ENCODE measurements at places on chromosomes 1 and 21.

GRCh38 chr1:31910933-31911332, 27.2 kb downstream of the PTP4A2 start:
- DNase-seq: no peak

GRCh38 chr1:64489707-64490106, 19.8 kb downstream of the CACHD1 start:
- DNase-seq: no peak

GRCh38 chr1:209355415-209355814, 228.1 kb upstream of the CAMK1G start:
- DNase-seq: no peak

GRCh38 chr1:98045211-98045766, 124.5 kb upstream of the DPYD start:
- no peak for DNase-seq

DNA sequence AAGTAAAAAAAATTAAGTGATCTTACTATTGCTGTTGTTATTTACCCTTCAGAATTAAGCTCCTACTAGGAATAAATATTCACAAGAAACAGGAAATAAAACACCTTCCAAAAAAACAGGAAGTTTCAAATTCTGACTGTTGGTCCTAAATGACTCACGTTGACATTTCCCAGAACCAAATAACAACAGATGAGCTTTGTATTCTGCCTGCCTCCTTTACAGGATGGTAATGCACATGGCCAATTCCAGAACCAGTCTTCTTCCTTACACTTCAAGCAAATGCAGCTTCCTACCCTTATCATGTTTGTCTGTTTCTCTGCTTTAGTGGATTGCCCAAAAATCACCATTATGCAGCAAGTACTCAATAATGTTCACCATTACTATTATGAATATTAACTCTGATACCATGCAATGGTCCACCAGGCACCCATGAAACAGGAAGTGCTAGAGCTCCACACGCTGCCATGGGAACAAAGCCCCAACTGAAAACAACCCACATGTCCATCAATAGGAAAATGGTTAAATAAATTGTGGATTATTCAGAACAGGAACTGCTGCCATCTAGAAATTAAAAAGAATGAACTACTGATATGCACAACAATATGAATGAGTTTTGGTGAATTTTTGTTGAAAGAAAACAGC, 8.9 kb downstream of the CASP9 start:
- peak; percentile 20 for DNase-seq

DNA sequence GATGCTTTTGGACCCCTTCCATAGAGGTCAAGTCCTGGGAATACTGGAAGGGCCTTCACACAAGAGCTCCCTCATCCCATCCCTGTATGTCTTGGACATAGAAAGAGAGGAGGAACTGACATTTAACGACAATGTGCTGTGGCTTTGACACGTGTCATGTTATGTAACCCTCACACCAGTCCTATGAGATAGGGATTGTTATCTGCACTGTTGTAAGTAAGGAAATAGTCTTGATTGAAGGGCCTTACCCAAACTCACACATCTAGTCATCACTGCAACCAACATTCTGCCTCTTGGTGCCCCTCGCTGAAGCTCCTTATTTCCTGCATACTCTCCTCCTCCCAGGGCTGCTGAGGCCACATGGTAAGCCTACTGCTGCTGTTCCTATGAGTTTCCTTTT, 63.7 kb upstream of the ANGPTL1 start:
- DNase-seq: no peak

DNA sequence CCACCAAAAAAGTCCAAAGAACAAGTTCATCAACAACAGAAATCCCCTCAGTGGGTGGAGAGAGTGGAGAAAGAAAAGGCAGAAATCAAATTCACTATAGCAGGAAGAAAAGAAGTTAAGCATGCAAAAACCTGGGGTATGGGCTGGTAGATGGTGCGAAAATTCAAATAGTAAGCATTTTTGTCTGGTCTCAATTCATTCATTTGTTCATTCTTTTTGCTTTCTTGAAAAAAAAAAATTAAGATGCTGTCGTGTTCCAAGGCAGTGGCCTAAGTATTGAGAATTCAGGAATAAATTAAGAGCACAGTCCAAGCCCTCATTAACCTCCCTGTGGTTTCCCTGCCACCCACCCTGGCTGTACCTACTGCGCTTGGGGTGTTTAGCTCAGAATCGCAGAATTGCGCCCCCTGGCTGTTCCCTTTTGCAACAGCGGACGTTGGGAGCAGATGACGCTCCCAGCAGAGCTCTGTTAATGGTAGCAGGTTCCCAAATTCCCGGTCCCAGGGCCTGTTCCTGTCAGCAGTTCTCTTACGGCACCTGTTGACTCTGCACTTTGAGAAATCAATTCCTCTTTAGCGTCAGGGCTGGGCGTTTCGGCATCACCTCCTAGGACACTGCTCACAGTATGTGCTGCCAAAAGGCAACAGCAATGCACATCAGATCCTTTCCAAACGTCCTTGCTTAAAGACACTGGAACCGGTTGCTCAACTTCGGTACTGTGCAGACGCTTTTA, 34.0 kb upstream of the SSX2IP start:
- peak; percentile 56 for DNase-seq

DNA sequence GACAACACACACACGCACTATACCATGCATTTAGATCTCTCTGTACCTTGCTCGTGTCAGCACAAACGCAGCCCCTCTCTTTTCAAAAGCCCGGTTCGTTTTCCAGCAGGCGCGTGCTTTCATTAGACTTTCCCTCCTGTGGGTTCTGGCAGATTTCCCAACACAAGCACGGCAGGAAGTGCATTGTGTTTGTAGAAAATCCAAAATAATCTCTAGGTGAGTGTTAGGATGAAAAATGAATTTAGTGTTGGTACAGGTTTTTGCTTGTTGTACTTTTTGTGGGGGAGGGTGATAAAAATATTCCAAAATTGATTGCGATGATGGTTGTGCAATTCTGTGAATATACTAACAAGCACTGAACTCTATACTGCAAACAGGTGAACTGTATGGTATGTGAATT, 54.1 kb upstream of the POFUT2 start:
- no peak for DNase-seq

DNA sequence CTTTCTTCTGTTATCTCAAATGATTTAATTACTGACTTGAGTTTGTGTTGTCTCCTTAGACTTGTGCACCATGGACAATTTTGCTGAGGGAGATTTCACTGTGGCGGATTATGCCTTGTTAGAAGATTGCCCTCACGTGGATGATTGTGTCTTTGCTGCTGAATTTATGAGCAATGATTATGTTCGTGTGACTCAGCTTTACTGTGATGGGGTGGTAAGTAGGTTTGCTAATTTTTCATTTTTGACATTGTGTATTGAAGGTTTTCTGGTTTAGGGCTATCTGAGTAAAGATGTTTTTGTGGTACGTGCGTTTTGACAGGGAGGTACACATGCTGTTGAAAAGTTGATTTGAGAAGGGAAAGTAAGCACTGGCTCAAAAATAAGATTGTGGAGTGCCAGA, 14.1 kb downstream of the TTC3 start:
- no peak for DNase-seq

GRCh38 chr1:155858800-155859233, 550 bp upstream of the SYT11 start:
- no peak for DNase-seq

- no peak for DNase-seq
Observed at GRCh38 chr1:229080361-229080760, 190.6 kb upstream of the RAB4A start.

- DNase-seq: no peak
Observed at GRCh38 chr1:12618661-12618964, 603 bp upstream of the DHRS3 start.

GRCh38 chr1:243962541-243962940, 88.5 kb upstream of the ZBTB18 start:
- no peak for DNase-seq

DNA sequence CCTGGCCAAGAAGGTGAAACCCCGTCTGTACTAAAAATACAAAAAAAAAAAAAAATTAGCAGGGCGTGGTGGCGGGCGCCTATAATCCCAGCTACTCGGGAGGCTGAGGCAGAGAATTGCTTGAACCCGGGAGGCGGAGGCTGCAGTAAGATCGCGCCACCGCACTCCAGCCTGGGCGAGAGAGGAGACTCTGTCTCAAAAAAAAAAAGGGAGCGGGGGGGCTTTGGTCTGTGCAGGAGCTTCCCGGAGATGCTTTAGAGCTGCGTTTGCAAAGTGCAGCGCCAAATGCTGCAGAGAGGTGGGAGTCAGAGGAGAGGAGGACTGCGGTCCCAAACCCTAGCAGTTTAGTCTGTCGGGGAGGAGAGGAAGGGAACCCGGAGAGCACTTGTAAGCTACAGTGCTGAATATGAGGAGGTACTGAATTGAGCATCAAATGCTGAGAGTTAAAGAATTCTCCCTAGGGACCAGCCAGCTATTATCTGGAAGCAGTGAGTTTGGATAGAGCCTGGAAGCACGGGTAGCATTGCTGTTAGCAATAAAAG, 569 bp downstream of the FALEC start:
- DNase-seq: no peak

DNA sequence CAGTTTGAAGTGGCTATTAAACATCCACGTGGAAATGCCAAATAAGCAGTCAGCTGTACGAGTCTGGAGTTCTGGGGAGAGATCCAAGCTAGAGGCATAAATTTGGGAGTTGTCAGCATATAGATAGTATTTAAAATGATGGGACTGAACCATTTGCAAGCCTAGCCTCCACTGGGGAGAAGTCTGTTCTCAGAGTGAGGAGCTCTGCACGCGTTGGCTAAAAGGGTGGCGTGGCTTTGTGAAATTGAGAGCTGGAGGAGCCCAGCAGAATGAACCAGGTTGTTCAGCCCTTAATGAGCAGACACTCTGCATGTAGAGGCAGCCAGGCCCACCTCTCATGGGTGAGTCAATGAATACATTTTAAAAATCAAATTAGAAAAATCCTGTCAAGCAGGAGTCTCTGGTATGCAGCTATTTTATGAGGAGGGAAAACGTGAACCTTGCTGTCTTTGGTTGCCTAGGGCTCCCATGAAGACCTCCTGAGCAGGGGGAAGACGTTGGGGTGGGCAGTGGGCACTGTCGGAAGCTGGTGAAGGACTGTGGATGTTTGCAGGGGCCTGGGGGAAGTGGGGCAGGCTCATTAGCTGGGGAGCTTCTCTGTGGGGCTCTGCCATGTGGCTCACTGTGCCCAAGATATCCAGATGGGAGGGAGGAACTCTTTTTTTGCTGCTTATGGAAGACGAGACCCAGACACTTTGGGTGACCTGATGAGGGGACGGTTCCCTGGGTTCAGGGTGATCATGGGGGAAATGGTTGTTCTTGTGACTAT, 18.8 kb downstream of the TMCC2 start:
- DNase-seq: no peak

Data from CD4-positive, alpha-beta T cell treated with Interleukin-4 for 1 hour (primary cell).